Myometrial cell (primary cell): ENCODE measurements at places on chromosomes 12 and 14. TPM values are rescaled to one million over a fixed set of nuclear protein-coding genes. Genes with fewer than 3 reads are reported as not detected.

NFATC4 gene
- 27.8 and 35.7 TPM in 2 replicates for total RNA-seq

MYH6 gene
- total RNA-seq = not detected in 2 replicates

RILPL1 gene
- total RNA-seq = 13.8 and 16.1 TPM in 2 replicates

LALBA gene
- total RNA-seq = not detected in 2 replicates

GLIPR1L1 gene
- not detected in 2 replicates for total RNA-seq
